ENCODE measurements at places on chromosomes 16 and 17. TPM values are rescaled to one million over a fixed set of nuclear protein-coding genes. Genes with fewer than 3 reads are reported as not detected.

The SSTR5 gene
- not detected for total RNA-seq

The NPIPB9 gene
- total RNA-seq: 4.1 TPM

The CSH2 gene
- not detected for total RNA-seq

The ZNF469 gene
- 2.3 TPM for total RNA-seq

The VWA3A gene
- 18.7 TPM for total RNA-seq

The SYNGR3 gene
- 3.1 TPM for total RNA-seq

The CRYBA1 gene
- total RNA-seq: not detected

The TERB1 gene
- not detected for total RNA-seq

The SLC38A8 gene
- not detected for total RNA-seq

The ZNF500 gene
- total RNA-seq: 17.5 TPM

The DGKE gene
- 3.2 TPM for total RNA-seq

The MED13 gene
- total RNA-seq: 73.9 TPM

The TP53TG3D gene
- not detected for total RNA-seq

The TMC7 gene
- total RNA-seq: 0.60 TPM

The IL17C gene
- 0.36 TPM for total RNA-seq

The TBC1D28 gene
- total RNA-seq: not detected

The CLEC10A gene
- total RNA-seq: not detected

The SLFN14 gene
- total RNA-seq: not detected

The MYH3 gene
- total RNA-seq: 4.7 TPM

The LDHD gene
- 0.86 TPM for total RNA-seq

The STAC2 gene
- 0.20 TPM for total RNA-seq

The SLX1A gene
- total RNA-seq: 13.2 TPM

The RPL13 gene
- total RNA-seq: 1,933 TPM

The TUBB3 gene
- 885 TPM for total RNA-seq

The NOG gene
- total RNA-seq: 4.0 TPM

The ATP2A3 gene
- 0.07 TPM for total RNA-seq

The NAGS gene
- total RNA-seq: 1.3 TPM

The CCNF gene
- total RNA-seq: 20.5 TPM

The TNP2 gene
- total RNA-seq: not detected

The CACNA1H gene
- total RNA-seq: 13.8 TPM

The KRTAP4-4 gene
- total RNA-seq: 0.18 TPM

The HBZ gene
- not detected for total RNA-seq

The GAST gene
- not detected for total RNA-seq

The VTN gene
- total RNA-seq: 0.43 TPM

The KRTAP2-2 gene
- not detected for total RNA-seq

The CD300LB gene
- 0.27 TPM for total RNA-seq

The KAT8 gene
- total RNA-seq: 55.1 TPM

The DNASE1L2 gene
- 1.2 TPM for total RNA-seq

The TANGO6 gene
- total RNA-seq: 7.8 TPM

The NARF gene
- total RNA-seq: 84.8 TPM

The HOXB1 gene
- 37.6 TPM for total RNA-seq

The SLC52A1 gene
- total RNA-seq: 0.53 TPM

The CCL15 gene
- total RNA-seq: not detected

The FBXW10 gene
- total RNA-seq: 0.31 TPM

The KIF2B gene
- total RNA-seq: 0.06 TPM

Data from motor neuron (in vitro differentiated cells).